ENCODE measurements at places on chromosomes 2 and 18.

- no peak for DNase-seq
These were observed 1.7 kb upstream of the DYSF start for GRCh38 chr2:71451705-71452104.

DNA sequence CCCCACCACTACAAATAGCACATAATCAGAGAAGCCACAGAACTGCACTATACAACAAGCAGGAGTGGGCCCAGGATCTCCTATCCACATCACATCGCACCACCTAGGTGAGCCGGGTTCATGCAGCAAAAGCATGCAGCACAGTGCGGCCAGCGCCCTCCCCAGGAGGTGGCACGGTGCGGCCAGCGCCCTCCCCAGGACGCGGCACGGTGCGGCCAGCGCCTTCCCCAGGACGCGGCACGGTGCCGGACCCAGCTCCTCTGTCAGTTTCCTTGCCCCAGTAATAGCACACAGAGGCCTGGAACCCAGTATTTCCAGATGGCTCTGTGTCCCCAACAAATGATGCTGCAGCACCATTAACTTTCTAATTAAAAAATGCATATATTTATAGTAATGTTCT lies 114.1 kb downstream of the EIPR1 start:
- no peak for DNase-seq

- DNase-seq = no peak
These were observed 162.3 kb upstream of the CCDC68 start for GRCh38 chr18:55121397-55122170.

DNA sequence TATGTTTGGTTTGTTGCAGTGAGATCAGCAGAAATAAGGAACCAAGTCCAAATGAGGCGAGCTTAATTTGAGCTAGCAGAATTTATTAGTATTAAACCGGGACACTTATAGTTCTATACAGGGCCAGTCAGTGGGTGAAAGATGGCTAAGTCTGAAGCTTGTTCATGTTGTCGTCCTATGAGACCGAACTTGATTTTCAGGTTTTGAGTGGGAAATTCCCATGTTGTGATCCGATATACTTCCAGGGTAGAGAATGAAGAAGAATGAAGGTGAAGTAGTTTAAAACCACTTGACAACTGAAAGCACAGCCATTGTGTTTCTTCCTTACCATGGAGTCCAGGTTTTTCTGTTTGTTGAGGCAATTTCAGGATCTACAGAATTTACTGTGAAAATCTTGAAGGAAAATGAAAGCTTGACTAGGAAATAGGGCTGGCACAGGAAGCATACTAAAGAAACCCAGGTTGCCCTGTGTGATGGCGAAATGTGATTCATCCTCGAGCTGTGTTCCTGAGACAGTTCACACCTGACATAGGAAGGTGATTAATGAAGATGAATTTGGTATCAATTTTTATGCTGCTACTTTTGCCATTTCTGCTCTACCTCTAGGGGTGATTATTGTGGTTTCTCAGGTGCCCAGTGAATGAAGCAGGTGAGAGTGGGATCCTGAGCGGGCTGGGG lies 37.6 kb upstream of the MGAT5 start:
- DNase-seq = no peak

GRCh38 chr2:183078163-183078463 lies 434 bp upstream of the DUSP19 start:
- DNase-seq = no peak

DNA sequence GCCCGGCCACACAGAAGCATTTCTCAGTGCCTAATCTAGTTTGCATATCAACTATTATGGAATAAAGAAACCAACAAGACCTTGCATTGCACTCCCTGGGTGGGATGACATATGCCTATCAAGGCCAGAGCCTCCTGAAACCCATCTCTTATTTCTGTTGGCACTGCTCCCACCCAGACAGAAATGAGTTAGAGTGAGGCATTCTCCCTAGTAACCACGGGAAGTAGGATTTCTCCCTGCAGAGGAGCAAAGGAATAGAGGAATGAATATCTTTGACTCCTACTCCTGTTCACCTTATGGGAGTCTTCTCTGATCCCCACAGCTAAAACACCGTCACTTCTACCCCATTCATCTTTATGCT lies 24.2 kb upstream of the SCYGR1 start:
- no peak for DNase-seq

DNA sequence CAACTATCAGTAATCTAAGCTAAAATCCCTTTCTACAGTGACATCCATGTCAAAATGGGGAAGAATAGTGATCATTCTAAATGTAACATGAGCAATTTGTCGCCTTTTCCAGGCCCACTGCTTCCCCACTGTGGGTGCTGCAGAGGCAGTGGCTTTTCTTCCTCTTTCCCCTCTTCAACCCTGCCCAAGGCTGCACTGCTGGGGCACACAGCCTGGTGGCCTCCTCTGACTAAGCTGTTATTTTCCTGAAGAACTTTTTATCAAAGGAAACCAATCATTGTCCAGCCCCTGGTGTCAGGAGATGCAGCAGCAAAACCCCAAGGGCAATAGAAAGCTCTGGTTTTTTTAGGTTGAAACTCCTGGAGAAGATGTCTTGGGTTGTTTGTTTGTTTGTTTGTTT lies 117.6 kb upstream of the KLF7 start:
- DNase-seq = no peak

DNA sequence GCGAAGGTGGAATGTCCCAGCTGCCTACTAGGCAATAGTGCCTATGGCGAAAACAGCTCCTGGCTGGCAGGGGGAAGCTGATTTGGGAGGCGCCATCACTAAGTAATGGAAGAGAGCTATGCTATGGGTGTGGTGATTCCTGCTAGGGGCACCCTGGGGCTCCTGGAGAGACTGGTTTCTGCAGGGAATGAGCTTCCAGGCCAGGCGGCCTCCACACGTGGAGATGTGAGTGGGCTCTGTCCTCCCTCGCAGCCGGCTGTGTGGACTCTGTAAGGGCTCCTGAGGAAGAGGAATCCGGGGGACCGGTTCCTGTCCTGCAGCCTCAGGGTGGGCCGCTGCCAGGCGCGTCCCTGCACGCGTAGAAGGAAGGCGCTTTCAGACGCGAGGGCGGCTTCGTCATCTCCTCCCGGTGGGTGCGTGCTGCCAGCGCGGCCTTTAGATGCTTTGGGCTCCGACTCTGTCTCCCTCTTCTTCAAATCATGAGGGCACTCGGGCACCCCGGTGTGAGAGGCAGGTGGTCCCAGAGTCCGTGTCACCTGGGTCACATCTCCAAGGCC lies 55.5 kb upstream of the ANKRD62 start:
- no peak for DNase-seq

- no peak for DNase-seq
These were observed 31.4 kb downstream of the CCDC93 start for GRCh38 chr2:117982376-117983033.

- DNase-seq = no peak
These were observed 728.6 kb upstream of the KLHL29 start for GRCh38 chr2:22656426-22656825.

DNA sequence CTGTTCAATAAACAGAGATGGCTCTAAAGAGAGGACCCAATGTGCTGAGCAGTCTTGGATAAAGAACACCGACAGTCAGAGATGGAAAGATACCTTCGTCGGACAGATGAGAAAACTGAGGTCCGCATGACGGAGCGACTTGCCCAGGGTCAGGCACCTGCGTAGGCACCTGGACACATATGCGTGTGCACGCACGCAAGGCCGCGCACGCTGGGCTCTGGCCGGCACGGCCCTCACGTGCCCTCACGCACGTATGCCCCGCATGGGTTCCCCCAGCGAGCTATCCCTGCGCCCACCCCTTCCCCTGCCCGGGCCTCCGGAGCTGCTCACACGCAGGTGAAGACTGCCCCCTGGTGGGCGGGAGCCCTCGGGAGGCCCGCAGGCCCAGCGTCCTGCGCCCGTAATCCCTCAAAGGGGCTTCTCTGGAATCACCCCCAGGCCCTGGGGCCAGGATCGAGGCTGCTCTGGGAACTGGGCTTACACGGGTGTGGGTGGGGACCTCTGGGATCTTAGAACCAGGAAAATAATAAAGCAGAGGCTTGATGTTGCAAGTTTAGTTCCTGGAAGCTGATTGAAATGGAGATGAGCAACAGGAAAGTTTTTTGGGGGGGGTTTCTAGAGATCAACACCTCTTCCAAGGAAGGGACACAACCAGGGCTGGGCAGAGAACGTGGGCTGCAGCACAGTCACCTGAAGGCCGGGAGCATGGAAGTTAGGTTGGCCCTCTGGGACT lies 246.3 kb downstream of the TNS1 start:
- DNase-seq = peak; percentile 44

- no peak for DNase-seq
These were observed 673.0 kb downstream of the ARHGAP15 start for GRCh38 chr2:143802242-143802641.

GRCh38 chr18:37434161-37434860 lies 131.3 kb downstream of the CELF4 start:
- no peak for DNase-seq

DNA sequence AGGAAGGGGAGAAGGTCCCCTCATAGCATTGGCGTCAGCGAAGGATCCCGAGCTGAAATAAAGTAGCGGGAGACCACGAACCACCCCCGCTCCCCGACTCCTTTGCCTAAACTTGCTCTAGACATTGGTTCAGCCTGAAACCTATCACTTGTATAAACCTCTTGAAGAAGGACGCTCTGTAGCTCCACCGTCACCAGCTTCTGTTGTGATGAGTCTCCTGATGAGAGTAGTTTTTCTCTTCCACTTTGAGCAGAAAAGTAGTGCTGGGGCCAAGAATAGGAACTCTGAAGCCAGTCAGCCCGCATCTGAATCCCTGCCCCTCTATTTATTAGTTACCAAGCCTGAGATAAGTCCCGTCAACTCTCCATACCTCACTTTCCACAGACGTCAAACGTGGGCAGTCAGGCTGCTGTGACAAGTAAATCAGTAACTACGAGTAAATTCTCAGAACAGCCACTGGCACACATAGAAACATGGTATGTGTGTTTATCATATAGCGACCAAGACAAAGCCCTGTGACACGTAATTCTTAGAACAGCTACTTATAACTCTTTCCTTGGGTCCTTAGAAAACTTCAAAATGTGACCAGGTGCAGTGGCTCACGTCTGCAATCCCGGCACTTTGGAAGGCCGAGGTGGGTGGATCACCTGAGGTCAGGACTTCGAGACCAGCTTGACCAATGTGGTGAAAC lies 61.7 kb downstream of the CD226 start:
- DNase-seq = peak; percentile 42
